ENCODE measurements at places on chromosomes 16 and 17.

GRCh38 chr17:31550389-31551056 lies 159.0 kb downstream of the RAB11FIP4 start:
- DNase-seq: peak; percentile 75

DNA sequence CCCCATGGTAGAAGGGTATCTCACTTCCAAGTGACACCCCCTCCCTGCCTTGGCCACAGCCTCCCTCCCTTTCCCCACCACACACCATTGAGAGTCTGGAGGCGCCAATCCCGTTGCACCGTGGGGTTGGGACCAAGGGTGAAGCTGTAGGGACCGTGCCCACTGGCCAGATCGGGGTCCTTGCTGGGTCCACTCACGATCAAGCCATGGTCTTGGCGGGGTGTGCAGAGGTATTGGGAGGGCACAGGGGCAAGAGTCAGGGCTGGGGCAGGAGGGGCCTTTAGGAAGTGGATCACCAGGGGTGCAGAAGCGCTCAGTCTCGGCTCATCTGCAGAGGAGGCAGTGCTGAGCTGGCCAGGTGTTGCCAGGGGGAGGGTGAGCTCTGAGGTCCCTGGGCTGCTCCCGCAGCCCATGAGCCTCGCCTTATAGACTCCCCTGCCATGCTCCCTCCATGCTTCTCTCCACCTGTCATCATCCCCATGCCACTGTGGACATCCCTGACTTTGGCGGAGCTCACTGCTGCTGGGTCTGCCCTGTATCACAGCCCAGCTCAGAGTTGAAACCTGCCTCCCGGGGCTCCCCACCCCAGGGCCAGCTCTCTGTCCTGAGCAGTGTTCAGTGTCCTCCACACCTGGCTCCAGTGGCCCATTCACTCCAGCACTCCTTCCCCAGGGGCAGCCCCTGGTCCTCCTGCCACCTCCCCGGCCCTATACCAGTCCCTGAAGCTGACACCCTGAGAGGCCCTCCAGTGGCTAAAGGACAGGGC lies 8.3 kb downstream of the CDH16 start:
- DNase-seq: no peak

DNA sequence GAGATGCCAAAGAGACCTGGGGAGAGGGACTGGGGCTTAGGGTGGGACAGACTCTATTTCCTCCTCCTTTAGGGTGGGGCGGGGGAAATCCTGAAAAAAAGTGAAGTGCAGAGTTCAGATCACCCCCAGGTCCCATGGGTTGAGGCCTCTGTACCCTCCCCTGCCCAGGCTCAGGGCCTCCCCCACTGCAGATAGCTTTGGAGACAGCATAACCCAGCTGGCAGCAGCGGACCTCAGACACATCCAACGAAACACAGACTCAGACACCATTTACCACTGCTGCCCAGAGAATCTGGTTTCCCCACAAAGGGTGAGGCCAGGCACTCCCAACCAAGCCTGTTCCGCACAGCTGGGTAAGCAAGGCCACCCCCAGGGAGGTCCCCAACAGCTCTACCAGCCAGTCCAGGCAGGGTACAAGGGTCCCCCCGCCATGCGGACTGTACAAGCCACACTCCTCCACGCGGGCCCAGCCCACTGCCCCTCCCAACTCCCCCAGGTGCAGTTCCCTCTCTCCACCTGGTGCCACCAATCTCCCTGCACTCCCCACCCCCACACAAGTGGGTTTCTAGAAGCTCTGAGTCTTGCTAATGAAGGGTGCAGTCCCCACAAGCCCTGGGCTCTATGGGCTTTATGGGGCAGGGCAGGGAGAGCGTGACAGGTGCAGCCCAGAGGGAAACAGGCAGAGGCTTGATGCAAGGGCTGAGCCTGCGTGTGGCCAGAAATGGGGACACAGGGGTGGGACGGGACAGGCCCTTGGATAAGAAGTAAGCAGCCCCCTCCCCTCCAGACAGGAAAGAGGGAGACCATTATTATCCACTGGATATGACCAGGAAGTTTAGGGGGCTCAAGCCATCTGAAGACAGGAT lies 8.9 kb downstream of the RHBDF2 start:
- DNase-seq: no peak

GRCh38 chr16:57134982-57135381 lies 42.6 kb downstream of the CPNE2 start:
- DNase-seq: no peak

GRCh38 chr17:72511874-72512273 lies 391.1 kb downstream of the SOX9 start:
- DNase-seq: no peak

DNA sequence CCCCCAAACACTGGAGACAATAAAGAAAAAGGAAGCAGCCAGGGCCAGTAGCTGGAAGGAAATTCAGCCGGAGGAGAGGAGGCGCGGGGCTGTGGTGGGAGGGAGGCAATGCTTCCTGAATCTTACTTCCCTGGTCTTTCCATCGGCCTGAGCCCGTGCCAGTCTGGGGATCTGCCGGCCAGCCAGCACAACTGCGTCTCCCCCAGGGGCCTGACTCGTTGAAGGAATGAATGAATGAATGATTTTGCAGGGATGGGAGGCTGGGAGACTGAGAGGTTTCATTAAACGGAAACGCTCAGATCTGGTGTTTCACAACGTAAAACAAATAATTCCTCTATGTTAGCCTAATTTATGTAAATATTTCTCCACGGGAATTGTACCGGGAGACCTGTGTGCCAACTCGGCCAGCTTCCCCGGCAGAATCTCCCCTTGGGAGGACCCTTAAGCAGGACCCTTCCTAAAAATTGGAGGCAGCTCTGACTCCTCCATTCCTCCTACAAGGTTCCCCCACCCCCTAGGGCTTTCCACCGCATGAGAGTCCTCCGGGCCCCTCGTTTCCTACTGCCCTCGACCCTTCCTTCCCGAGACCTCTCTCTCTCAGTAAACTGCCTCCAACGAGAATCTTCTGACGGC lies 1.3 kb upstream of the BAIAP2 start:
- DNase-seq: no peak

DNA sequence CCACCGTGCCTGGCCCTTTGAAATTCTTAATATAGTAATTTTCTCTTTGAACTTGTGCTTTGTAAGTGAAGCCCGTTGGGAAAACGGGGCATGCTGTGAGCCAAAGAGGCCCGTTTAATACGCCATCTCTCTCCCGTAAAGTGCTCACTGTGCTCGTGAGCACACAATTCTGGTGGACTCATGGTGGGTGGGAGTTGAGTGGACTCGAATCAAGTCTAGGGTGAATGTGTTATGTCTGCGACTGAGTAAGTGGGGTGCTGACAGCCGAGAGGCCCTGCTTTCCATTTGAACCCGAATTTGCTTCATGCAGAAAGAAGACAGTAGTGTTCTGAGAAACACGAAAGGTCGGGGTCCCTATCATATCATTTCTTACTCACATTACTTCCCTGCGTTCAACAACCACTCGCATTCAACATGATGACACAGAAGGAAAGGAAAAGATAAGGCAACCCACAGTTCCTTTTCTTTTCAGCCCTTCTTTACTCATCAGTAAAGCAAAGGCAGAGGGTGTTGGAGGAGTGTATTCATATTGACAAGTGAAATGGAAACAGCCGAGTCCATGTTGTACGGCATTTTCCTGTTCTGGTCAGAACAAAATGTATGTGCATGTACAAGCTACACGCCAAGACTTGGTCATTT lies 4.8 kb upstream of the ATP2A3 start:
- no peak for DNase-seq

- DNase-seq: no peak
These were observed 2.8 kb upstream of the MATCAP1 start for GRCh38 chr16:67186550-67186950.

DNA sequence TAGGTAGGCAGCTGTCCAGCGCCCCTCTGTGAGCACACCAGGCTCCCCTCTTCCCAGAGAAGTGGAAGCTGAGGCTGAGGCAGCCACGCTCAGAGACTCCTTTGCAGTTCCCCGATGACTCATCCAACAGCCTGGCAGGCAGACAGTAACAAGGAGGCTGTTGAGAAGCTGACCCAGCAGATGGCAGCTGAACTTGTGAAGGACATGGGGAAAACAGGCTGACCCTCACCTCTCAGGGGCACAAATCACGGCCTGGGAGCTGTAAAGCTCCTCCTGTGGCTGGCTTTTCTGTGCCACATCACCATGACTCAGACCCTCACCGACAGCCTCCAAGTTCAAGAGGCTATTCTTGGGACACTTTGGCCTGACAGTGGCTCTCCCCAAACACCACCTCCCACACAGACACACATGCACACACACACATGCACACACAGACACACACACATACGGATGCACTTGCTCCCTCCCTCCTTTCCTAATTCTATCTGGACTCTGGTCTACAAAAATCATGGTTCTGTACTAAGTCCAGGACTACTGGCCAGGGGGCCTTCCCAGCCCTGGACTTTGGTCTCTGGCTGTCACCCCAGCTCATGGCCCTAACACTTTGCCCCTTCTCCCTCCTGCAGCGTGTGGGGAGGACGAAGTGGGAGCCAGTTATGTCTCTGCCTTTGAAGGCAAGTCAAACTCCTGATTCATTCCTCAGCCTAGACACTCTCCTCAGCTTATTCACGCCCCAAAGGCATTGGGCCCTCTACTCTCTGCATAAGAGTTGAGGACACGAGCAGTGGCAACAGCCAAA lies 23.2 kb downstream of the MAP3K14 start:
- DNase-seq: no peak

DNA sequence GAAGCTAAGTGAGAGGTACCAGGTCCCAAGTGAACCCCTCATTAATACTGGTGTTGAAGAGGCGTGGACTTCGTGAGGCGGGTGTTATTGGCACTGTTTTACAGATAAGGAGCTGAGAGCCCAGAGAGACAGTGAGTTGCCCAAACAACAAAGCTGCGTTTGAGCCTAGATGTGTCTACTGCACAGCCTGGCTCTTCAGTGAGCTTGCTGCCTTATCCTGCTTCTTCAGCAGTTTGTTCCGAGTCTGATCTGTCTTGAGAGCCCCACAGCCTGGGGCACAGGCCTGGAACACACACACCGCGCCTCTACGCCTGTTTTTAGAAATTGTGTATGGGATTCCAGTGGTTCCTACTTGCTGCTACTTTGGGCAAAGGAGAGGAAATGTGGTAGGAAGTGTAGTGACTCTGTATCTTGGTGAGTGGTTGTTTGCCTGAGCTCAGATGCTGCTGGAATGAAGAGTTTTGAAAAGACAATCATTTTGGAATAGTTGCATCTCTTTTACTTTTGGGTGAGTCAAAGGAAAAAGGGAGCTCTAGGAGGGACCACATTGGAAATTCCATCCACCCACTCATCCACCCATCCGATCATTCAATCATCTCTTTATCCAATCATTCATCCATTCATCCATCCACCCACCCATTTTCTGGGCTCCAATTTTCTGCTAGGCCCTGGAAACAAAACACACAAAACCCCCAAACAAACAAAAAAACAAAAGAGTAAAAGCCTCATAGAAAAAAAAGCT lies 22.3 kb upstream of the PLCG2 start:
- DNase-seq: no peak

- DNase-seq: peak; percentile 14
These were observed 217.8 kb downstream of the SPECC1 start for GRCh38 chr17:20226814-20227482.

- no peak for DNase-seq
These were observed 147.8 kb downstream of the PRKCA start for GRCh38 chr17:66450008-66450851.

DNA sequence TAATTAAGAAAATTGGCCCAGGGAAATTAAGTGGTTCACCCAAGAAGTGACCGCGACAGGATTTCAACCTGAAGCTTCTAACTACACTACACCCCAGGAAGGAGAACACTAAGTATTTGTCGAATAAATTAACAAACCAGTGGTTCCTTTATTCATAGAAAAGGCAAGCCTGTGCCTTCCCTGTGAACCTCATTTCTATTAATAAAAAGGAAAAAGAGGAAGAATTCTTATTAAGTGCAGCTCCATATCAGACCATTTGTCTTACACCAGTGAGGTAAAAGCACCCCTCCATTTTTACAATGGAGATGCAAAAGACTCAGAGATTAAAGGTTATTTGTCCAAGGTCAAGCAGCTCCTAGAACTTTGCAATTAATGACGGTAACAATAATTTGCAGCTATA lies 1.7 kb downstream of the COPS3 start:
- no peak for DNase-seq

GRCh38 chr16:68732042-68732680 lies 4.9 kb upstream of the CDH1 start:
- DNase-seq: no peak

DNA sequence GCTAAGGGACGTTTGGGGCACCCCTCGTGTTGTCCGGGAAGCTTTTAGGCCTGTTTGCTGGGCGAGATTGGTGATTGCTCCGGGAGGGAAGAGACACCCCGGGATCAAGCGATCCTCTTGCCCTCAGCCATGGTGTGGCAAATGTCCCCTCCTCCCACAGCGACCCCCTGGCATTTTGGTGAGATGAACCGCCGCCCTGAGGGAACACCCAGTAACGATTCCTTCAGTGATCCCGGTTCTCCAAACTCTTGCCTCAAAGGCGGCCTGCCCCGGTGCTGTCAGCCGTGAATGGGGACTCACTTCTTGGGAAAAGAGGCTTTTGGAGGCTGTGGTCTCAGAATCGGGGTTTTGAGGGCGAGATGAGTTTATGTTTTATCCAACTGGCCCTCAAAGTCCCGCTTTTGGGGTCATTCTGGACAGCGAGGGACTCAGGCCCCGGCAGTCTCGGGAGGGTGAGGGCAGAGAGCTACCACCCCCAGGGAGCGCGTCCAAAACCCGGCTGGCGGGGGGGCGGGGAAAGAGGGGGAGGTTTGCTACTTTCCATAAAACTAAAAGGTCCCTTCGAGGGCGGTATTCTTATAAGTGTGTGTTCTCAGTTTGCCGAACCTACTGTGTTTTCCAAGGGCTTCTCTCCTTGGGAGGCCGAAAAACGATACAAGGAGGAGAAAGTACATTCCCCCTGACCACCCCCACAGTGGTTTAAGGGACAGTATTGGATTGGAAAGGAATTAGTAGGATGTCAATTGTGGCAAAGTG lies 232.7 kb downstream of the MRTFB start:
- no peak for DNase-seq

DNA sequence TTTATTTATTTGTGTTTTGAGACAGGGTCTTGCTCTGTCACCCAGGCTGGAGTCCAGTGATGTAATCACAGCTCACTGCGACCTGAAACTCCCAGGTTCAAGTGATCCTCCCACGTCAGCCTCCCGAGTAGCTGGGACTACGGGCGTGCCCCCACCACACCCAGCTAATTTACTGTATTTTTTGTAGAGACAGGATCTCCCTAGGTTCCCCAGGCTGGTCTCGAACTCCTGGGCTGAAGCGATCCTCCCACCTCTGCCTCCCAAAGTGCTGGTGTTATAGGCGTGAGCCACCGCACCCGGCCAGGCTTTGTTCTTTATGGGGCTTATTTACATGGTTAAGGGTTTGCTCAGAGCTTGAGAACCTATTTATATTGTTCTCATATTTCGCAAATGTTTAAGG lies 5.8 kb upstream of the MEIOB start:
- DNase-seq: no peak

DNA sequence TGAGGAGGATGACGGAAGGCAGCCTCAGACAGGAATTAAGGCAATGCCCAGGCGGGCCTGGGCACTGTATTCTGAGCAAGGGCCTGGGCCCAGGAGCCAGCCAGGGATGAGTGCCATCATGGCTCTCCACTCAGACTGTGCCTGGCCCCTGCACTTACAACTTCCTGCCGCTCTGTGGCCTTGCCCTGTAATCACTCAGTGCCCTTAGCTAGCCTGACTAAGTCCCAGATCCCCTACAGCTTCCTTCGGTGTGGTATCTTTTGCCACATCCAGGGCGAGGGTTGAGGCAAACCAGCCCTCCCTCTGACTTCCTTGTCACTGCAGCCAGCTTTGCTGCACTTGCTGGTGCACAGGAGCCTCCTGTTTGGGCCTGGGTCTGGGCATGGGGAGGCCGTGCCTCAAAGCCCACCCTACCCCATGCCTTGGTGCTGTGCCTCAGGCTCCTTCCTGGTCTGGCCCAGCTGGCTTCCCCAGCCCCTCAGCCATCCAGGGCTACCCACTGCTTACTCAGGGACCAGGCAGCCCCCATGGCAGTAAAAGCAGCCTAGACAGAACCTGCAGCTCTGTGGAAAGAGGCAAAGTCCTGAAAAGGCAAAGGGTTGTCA lies 9.3 kb downstream of the SLC46A1 start:
- DNase-seq: no peak

All from NCI-H526 treated with DMSO at 0.1 percent for 48 hours (cell line).